ENCODE measurements at places on chromosomes 6 and 20.

DNA sequence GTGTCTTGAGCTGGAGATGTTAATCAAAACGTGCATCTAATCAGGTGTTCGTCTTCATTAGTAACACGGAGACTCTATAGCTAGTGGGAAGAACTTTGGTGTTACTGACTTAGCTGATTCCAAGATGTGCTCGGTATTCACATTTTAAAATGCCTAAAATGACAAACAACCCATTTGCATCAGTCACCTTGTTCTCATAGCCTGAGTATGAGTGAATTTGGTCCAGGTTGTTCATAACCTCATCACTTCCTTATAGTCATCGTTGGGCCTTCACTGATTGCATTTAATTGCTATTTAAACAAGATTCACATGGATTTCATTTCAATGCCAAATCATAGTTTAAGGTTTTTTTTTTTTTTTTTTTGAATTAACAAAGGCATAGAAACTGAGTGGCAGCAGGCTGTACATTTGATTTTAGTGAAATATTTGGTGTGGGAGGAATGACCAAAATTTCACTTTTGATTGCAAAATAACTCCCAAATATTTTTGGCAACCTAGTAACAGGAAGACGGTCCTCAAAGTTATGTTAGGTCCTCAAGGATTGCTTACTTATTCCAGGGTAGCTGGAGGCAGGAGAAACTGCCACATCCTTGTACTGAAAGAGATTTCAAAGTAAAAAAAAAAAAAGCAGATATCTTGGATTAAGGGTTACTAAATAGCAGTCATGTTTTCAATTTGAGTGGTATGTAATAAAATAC, 104.7 kb downstream of the JARID2 start:
- DNase-seq: peak; percentile 11

- no peak for DNase-seq
Observed at GRCh38 chr6:159788276-159788675, 1.1 kb downstream of the TCP1 start.

DNA sequence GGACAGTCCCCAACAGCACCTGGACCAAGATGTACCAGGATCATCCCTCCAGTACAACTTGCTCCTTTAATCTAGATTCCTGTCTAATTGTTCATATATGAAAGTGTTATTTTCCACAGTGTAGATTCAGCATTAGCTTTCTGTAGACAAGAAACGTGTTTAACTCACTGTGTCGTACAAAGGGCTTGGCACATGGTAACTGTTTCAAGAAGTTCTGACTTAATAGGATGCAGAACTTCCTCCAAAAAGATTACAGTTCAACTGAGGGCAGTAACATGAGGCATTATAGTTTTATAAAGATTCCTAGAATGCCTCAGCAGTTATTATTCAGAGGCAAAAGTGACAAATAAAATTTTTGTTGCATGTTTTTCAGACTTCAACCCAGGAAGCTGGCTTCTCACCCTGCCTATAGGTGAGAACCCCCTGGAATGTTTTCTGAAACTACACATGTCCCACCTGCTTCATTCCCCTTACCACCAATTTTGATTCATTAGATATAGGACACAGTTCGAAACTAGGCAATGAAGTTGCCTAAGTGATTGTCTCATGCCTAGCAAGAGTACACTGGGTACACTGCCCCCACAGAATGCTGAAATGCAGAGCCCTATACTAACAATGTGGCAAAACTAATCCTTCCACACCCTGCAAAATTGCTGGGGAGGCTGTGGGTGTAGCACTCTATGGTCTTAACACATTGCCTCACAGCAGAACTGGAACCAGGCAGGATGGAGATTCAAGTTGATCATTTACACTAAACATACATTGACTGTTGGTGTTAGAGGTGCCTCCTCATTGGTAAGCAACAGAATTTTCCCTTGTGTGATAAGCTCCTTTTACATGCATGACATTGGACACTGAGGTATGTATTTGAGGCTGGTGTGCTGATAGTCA, 22.6 kb upstream of the SH3BGRL2 start:
- DNase-seq: no peak

DNA sequence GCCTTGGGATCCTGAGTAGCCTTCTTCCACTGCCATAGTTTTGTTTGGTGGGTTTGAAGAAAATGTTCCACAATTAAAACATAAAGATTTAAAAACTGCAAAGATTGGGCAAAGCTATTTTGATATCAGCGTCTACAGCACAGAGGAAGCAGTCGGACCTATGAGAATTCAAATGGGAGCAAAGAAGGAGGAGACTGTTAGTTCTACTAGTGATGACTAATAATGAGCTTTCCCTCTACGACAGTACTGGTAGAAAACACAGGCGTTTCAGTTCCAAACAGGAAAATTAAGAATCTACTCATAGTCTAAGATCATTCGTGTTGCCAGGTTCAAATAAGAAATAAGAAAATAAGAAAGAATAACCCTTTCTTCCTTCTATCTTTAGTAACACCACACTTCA, 121.2 kb downstream of the INSM1 start:
- DNase-seq: no peak

DNA sequence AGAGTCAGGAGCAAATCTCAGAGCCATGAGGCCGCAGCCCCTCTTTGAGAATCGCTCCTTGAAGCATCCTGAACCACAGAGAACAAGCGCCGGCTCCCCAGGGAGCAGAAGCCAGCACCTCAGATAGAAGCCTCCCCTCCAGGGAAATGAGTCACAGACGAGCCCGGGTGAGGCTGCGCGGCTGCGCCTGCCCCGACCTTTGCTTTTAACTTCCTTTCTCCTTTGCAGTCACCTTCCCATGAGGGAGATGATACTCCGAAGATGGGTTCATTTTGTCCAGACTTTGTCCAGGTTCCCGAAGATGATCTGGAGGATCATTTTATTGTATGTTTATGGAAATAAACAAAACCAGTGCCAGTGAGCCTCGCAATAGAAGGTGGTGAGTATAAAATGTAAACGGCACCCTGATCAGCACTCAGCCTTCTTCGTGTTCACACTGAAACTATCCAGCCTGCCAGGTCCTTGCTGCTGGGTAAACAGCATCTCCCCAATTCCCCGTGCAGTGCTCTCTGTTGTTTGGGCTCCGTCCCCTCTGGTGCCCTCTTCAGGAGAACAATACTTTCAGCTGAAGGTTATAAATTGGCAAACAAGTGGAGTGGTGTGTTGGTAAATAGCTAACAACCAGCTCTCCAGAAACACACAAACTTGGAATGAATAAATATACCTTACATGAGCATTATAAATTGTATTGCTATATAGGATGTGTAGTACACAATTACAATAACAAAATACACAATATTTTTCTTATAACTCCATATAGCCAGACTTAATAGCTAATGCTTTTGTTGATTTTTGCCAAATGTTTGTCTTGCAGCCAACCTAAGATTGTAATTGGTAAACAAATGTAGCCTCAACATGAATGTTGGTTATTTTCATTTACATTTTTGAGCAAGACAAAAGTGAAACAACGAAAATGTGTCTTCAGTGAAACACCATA, 41.4 kb upstream of the TMEM181 start:
- DNase-seq: peak; percentile 88

- no peak for DNase-seq
Observed at GRCh38 chr6:106083618-106084017, 2.5 kb upstream of the PRDM1 start.

GRCh38 chr6:25053875-25054371, 118.2 kb upstream of the RIPOR2 start:
- no peak for DNase-seq

DNA sequence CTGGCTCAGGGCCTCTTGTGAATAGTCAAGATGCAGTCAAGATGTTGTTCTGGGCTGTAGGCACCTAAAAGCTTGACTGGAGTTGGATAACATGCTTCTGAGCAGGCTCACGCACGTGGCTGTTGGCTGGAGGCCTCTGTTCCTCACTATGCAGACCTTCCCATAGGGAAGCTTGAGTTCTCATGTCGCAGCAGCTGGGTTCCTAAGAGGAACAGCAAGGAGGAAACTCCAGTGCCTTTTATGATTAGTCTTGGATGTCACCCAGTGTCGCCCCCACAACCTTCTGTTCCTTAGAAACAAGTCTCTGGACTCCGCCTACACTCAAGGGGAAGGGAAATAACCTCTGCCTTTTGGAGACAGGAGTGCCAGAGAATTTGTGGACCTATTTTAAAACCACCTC, 210.7 kb downstream of the BCAS1 start:
- DNase-seq: no peak

DNA sequence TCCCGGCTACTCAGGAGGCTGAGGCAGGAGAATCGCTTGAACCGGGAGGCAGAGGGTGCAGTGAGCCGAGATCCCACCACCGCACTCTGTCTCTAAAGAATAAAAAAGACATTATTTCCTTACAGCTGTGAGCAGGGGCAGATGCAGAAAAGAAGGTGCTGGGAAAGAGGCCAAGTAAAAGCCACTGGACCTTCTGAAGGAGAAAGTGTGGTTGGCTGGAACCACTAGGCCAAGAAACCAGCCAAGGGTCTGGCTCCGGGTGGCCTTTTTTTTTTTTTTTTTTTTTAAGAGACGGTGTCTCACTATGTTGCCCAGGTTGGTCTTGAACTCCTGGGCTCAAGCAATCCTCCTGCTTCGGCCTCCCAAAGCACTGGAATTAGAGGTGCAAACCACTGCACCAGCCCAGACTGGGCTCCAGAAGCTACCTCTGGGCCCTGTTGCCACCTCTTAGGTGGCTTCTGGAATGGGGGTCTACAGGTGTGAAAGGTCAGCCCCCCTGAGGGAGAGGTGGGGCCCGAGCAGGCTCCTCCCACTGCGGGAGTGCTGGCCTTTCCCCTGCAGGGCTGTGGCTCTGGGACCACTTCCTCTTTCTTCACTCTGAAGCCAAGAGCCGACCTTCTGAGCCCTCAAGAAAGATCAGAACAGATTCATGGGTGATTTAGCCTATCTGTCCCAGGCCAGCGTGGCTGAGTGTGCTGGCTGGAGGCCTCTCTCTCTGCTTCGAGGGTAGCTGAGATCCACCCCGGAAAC, at the start of gene FGD2:
Gene FGD2 (plus strand): TSS at position 595 of the 750 bp plus-strand sequence. CDS start 163 bp downstream, outside the sequence.
- DNase-seq: no peak

DNA sequence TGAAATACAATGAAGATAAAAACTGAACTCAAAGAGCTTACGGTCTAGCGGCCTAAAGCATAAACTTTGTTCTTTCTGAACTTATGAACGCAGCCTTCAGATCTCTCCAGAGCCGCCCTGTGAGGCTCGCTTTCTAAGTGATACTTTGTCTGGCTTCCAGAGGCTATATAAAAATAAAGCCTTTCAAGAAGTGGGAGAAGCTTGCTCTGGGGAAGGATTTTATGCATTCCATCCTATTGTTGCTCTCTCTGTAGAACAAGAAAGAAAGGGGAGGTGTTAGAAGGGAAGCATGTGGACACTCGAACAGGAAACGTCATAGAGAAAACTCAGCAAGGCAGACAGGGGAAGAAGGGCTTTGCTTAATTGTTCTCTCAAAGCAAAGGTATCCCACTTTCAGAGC, 77.0 kb downstream of the TBX18 start:
- no peak for DNase-seq

- no peak for DNase-seq
Observed at GRCh38 chr6:170005665-170006064, 254.2 kb downstream of the ERMARD start.

GRCh38 chr20:35823147-35823546, 51.3 kb downstream of the PHF20 start:
- no peak for DNase-seq

GRCh38 chr6:147218797-147219196, 14.6 kb downstream of the STXBP5 start:
- no peak for DNase-seq

- no peak for DNase-seq
Observed at GRCh38 chr6:15077006-15077405, 168.9 kb upstream of the JARID2 start.

- DNase-seq: peak; percentile 22
Observed at GRCh38 chr6:156161471-156161870, 615.7 kb upstream of the ARID1B start.

GRCh38 chr20:10610251-10610650, 63.5 kb downstream of the JAG1 start:
- DNase-seq: no peak

GRCh38 chr6:122482750-122483080, 11.1 kb upstream of the SERINC1 start:
- DNase-seq: no peak

DNA sequence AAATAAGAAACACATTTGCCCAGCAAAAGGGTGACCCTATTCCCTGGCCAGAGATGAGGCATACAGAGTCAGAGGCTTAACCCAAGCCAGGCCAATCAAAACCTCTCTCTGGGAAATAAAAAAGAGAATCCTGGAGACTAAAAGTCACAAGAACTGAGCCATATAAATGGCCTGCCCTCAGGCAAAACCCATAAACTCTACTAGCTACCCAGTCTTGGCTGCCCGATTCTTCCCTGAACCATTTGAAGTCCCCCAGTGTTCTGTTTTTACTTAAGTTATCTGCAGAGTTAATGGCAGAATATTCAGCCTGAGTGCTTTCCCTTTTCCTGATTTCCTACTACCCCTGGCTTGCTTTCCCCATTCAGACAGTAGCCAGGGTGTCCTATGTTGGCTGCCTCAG, 13.9 kb downstream of the KCNK15 start:
- no peak for DNase-seq

DNA sequence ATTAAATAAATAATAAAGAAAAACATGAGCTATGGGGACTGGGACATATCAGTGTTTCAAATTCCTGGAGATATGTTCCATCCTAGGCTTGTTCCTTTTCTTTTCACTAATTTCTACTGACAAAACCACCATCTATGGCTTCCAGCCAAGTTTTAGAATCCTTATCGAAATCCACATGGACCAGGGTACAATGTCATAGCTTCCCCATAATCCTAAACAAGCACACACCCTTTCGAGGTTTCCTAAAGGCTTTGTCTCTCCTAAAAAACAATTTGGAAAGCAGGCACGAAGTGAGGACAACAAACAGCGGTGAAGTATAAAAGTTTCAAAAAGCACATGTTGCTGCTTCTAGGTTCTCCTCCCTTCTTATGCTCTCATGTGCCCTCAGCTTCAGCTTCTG, 13.3 kb upstream of the DST start:
- DNase-seq: no peak

DNA sequence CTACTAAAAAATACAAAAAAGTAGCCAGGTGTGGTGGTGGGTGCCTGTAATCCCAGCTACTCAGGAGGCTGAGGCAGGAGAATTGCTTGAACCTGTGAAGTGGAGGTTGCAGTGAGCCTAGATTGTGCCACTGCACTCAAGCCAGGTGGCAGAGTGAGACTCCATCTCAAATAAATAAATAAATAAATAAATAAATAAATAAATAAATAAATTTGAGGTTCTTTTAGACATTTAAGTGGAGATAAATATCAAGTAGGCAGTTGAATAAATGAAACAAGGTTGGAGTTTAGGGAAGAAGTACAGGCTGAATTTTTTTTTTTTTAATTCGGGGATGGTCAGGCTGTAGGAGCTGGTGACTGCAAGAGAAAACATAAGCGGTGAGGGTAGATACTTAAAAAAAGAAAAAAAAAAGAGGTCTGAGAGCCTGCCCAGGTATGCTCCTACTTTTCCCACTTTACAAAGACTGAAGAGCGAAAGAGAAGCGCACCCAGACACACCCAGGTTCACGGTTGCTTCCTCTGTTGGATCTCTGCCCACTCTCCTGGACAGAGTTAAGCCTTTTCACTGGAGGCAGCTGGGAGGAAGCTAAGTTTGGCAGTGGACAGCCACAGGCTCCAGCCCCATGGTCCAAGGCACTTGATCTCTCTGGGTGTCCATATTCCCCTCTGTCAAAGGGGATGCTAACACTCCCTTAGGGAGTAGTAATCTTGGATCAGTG, 100.9 kb upstream of the PRDM1 start:
- DNase-seq: peak; percentile 35

Data from NCI-H1105 (cell line).